ENCODE measurements at places on chromosomes 4 and X.

- no peak for DNase-seq
Observed at GRCh38 chrX:153521034-153521433, 3.6 kb downstream of the ATP2B3 start.

GRCh38 chr4:6338175-6338950, 68.7 kb downstream of the WFS1 start:
- no peak for DNase-seq

DNA sequence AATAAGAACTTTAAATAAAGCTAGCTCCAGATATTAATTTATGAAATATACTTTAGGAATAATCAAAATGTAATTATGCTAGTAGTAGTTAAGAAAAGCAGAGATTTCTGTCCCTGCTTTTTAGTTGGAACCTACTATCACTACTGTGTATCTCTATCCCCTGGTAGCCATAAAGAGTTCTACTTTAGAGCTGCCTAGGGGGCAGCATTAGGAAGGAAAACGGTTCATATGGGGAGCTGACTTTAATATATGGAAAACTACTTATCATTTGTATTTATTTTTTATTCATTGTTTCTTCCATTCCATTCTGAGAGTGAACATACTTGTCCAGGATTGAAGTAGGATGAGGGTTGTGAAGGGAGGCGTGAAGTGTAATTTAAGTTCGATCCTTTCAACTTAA, 40.9 kb downstream of the CPEB2 start:
- no peak for DNase-seq

- no peak for DNase-seq
Observed at GRCh38 chrX:12949205-12949926, 25.5 kb upstream of the TMSB4X start.

DNA sequence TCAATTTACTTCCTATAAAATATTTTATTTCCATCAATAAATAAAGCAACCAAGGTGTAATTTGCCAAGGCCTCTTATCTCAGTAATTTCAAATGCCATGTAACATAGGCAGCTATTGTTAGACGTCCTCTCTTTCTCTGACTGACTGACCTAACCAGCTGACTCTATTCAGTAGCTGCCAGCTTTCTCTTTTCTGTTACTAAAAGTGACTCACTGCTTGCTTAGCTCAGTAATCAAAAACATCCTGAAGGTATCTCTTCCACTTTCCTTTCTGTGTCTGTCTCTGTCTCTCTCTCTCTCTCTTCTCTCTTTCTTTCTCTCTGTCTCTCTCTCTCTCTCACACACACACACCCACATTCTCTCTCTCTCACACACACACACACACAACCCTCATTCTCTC, 134.2 kb downstream of the SPOCK3 start:
- no peak for DNase-seq

DNA sequence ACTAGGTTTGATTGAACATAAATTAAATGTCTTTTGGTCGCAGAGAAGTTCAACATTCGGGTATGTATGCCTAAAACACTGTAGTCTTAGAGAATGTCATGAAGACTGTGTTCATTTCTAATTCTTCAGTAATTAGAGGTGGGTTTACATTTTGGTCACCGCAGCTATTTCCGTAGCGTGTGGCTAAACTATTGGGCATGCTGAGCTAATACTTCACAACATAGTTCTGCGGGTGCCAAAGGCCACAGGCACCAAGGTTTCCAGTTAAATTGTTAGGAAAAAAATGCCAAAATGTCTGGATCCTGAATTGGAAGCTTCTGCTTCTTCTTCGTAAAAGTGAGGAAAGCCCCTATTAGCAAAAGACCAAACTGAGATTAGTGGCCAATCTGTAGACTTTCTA, 25.1 kb downstream of the SMIM31 start:
- DNase-seq, result no peak

- DNase-seq, result no peak
Observed at GRCh38 chr4:31807036-31807435, 1086.9 kb downstream of the PCDH7 start.

- DNase-seq, result no peak
Observed at GRCh38 chrX:72566448-72566847, 6.2 kb downstream of the HDAC8 start.

DNA sequence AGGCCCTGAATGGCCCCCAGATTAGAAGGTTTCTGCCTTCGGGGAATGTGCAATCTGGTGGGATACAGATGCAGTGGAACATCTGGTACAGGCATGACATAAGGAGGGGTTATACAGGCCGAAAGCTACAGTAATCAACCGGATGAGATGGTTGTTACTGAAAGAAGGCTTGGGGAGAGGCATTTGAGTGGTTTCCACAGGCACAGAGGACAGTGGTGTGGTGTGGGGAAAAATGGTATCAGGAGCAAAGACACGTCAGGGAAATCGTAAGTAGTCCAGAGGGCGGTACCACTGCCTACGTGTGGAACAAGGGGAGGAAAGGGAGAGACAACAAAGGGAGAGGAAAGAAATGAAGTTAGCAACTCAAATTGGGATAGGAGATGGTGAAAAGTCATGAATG, 3.0 kb downstream of the PDLIM3 start:
- no peak for DNase-seq

GRCh38 chr4:162943263-162943662, 223.4 kb downstream of the NAF1 start:
- no peak for DNase-seq

GRCh38 chr4:4838051-4838935, 21.2 kb upstream of the MSX1 start:
- DNase-seq, result no peak

GRCh38 chrX:109475174-109475891, 6.6 kb downstream of the GUCY2F start:
- no peak for DNase-seq

DNA sequence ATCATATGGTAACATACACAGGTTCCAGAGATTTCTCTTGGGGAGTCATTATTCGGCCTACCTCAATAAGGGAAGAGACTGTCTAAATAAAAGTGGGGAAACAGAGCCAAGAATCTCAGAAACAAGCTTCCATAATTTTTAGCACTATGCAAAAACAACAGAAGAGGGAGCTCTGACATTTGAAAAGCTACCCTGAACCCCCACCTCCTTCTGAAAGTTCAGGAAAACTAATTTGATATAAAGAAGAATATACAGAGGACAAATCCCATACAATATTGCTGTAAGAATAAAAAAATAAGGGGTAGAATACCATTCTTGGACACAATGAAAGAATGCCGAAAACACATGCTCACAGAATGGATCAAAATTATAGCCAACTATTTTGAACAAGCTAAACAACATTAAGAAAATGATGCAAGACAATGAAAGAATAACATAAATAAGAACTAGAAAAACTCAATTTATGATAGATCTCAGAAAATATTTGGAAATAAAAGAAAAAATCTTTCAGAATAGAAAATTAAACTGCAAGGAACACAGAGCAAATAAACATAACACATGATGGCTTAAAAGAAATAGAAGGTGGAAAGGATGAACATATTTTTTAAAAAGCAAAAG, 14.4 kb upstream of the ZNF41 start:
- no peak for DNase-seq

DNA sequence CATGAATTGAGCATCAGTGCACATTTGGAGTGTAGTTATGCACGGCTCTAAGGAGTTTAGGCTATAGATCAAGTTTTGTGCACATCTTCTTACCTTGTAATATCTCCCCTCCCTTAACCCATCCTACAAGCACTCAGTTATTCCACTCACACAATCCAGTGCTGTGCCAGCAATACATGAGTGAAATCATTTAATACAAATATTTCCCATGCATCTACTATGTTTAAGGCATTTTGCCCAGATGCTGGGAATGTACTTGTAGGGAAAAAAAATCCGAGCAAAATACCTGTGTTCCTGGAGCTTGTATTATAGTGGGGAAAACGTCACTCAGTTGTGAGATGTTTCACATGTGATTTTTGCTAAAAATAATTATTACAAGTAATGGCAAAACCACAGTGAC, 191.6 kb upstream of the LDB2 start:
- no peak for DNase-seq

- no peak for DNase-seq
Observed at GRCh38 chrX:136115904-136116297, 31.4 kb upstream of the FHL1 start.

- DNase-seq, result no peak
Observed at GRCh38 chr4:115515772-115516171, 402.4 kb upstream of the NDST4 start.

DNA sequence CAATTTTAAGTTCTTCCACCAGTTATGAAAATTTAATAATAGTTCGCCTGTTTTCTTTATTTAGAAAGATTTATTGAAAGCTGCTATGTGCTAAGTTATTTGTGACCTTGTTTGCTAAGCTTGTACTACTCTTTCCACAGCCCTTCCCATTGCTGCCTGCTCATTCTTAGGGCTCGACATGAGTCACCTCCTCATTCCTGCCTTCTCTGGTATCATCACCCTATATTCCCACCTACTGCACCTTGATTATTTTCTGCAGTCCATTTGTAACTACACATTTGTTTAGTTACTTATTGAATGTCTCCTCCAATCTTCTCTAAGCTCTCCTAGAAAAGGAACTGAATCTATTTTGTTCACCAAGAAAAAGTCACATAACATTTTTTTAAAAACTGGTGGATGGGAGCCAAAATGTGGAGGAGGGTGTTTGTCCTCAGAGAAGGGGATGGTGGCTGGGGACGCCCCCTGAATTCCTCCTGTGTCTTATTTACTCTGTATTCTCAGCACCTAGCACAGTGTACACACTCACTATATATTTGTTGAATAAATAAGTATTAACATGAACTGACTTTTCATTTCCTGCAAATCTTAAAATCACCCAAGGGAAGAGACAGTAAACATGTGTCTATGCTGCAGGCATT, 3.7 kb upstream of the RAB9A start:
- DNase-seq, result no peak

DNA sequence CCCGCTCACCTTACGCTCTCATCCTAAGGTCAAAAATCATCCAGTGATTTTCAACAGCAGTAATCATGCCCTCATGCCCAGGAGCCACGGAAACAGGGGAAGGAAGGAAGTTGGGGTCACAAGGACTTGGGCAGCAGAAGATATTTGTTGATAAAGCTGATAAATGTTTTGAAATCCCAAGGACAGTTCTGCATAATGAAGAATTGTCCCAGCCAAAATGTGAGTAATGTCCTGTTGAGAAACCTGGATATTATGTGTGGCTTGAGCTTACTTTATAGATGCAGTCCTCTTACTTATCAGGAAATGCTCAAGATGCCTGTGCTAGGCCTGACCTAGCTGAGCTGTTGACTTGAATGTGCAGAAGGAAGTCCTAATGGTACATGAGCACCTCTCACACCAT, 263.0 kb upstream of the ZFP42 start:
- DNase-seq, result no peak

DNA sequence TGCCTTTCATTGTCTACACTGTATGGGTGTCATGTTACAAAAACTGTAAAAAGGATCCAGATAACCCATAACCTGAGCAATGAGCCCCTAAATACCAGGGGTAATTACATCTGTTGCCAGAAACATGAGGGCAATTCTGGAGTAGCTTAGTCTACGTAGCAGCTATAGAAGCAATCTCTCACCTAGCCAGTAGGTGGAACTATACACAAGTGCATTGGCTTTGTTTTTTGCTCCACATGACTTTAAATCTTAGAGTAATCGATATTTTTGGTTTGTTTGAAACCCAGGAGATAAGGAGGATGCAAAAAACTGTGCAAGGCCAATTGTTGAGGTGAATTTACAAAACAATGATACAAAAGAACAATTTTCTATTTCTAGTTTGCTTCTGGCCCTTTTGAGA, 57.5 kb downstream of the GPR82 start:
- DNase-seq, result no peak

DNA sequence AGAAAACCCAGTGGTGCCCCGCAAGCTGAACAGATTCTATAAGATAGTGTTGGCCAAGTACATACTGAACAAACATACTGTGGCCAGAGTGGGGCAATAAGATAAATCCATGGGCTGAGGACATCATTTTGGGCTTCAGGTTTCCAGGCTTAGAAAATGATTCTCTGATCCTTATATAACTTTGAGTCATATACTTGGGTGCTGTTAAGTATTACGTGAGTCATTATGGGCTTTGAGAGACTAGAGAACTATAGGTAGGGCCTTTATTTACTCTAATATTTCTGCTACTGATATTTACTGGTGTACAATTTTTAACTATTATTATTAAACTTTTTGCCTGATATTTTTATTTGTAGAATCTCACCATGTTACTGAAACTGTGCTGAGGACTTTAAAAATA, 586.1 kb downstream of the CENPC start:
- no peak for DNase-seq

GRCh38 chr4:44668526-44668925, 9.7 kb upstream of the GUF1 start:
- no peak for DNase-seq

DNA sequence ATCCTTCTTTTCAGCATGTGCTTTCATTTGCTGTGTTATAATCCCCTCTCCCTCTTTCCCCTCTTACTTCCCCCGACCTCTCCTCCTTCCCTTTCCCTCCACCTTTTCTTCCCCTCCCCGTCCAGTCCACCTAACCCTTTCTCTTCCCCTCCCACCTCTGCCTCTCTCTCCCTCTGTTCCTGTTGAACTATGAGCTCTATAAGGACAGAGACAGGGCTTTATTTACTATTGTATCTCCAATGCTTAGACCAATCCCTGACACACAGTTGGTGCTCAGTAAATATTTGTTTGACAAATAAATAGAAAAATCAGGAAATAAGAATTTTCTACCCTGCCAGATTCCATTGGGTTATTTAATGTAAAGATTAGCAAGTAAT, 60.8 kb downstream of the EGF start:
- DNase-seq, result no peak

DNA sequence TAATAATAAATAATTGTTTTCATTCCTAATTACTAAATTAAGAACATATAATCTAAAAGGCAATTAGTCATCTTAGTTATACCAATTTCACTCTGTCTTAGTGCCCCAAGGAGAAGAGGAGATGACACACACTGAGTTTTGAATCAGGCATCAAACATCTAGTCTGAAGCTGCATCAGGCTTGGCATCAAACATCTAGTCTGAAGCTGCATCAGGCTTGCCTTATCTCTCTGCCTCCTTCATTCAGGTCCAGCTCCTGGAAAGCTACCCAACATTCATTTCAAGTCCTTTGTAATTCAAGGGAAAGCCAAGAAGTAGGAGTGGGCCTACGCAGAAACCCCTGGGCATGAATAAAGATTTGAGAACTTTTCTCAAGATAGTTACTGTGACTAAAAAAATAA, 62.2 kb downstream of the SH3RF1 start:
- no peak for DNase-seq

GRCh38 chr4:176277162-176277904, 8.3 kb upstream of the ASB5 start:
- no peak for DNase-seq

DNA sequence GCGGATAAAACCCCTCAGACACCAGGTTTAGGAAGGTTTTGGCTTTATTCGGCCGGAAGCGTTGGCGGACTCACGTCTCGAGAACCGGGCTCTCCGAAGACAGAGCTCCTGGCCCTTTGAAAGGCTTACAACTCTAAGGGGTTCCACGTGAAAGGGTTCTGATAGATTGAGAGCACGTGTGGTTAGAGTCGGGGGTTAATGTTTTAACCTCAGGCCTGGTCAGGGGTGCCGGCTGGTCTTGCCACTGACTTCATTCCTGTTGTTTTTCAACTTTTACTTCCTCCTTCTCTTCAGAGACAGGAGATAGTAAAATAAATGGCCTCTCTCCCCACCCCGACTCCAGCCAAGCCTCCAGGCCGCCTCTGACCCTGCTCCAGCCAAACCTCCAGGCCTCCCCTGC, 4.7 kb upstream of the ASMT start:
- DNase-seq, result no peak

- no peak for DNase-seq
Observed at GRCh38 chrX:3232262-3232923, 114.1 kb downstream of the MXRA5 start.

- DNase-seq, result no peak
Observed at GRCh38 chr4:161573836-161574235, 590.0 kb downstream of the FSTL5 start.

All from stimulated activated CD4-positive, alpha-beta T cell treated with anti-CD3 and anti-CD28 coated beads, TNF-alpha, amount 100 ng/mL, for 1 hour (primary cell).